ENCODE measurements at places on chromosomes 4 and X.

- DNase-seq: no peak
Measured at GRCh38 chr4:94332983-94333590, 9.5 kb downstream of the HPGDS start.

GRCh38 chr4:97394653-97395052 is 748.6 kb downstream of the STPG2 start:
- no peak for DNase-seq

DNA sequence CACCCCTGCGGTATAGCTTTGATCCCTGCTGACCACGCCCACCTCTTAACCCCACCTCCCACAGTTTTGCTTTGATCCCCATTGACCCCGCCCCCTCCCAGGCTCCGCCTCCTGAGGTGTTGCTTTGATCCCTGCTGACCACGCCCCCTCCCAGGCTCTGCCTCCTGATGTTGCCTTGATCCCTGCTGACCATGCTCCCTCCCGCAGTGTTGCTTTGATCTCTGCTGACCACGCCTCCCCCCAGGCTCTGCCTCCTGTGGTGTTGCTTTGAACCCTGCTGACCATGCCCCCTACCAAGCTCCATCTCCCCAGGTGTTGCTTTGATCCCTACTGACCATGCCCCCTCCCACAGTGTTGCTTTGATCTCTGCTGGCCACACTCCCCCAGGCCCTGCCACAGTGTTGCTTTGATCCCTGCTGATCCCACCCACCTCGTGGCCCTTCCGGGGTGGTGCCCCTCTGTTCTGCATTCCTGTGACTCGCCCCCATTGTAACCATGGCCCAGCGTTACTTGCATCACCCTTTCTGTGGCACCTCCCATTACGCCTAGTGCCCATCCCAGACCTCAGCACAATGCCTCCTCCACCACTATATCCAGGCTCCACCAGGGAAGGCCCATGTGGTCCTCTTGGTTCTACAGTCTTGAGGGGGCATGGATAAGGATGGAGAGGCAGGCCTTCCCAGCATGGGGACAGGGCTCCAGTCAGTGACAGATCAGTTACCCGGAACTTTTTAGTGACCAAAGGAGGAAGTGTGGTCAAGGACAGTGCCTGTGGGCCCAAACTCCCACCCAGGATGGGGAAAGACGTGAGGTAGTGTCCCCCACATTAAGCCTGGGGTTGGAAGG is 70.8 kb downstream of the ADRA2C start:
- DNase-seq: no peak

- DNase-seq: no peak
Measured at GRCh38 chrX:118977424-118977823, 3.0 kb downstream of the LONRF3 start.

All from anterior cingulate cortex (tissue), 58 donors.